ENCODE measurements at places on chromosomes 4 and X.
A peak's percentile ranks its signal among the peaks of the same experiment; 100 is the strongest.

DNA sequence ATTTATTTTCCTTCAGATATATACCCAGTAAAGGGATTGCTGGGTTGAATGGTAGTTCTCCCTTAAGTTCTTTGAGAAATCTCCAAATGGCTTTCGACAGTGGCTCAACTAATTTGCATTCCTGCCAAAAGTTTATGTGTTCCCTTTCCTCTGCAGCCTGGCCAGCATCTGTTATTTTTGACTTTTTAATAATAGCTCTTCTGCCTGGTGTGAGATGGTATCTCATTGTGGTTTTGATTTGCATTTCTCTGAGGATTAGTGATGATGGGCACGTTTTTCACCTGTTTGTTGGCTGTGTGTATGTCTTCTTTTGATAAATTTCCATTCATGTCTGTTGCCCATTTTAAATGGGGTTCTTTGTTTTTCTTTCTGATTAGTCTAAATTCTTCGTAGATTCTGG is 375.2 kb downstream of the UBE2NL start:
- no peak for DNase-seq

DNA sequence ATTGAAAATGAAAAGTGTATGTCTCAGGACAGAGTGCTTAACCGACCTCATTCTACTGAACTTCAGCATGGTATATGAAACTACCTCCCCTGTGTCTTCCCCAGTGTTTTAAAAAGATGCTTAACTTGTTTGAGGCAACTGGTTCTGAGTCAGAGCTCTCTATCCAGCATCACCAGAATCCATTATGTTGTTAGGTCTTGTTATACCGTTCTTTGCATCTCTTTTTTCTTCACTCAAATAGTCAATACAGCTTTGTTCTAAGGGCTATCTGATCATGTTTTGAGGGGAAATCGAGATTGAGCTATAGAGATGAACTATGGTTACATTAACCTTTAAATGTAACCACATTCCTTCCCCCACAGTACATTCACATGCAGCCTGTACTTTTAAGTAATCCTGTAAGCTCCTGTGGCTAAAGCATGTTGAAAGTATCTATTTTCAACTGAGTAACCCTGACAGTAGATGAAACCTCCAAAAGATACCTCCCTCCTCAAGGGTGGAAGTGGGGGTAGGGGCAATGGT is 514.4 kb downstream of the RPA4 start:
- no peak for DNase-seq

DNA sequence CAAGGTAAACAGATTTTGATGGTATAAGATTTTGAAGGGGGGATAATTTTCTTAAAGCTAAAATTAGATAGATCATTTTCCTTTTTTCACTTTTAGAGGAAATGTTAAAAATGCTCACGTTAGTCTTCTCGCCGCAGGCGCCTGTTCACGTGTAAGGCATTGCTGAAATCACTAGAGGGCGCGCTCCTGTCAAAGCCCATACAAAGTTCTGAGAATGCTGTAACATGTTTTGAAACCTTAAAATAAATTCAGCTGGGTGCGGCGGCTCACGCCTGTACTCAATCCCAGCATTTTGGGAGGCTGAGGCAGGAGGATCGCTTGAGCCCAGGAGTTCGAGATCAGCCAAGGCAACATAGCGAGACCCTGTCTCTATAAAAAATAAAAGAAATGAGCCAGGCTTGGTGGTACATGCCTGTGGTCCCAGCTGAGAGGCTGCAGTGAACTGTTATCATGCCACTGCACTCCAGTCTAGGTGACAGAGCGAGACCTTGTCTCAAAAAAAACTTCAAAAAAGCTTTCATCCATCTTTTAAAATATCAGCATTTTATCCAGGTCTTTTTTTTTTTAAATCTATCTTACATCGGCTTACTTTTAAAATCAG is 138.0 kb downstream of the RBMX2 start:
- no peak for DNase-seq

GRCh38 chr4:575281-576141 is 584 bp downstream of the TMEM271 start:
- DNase-seq = peak; percentile 25

DNA sequence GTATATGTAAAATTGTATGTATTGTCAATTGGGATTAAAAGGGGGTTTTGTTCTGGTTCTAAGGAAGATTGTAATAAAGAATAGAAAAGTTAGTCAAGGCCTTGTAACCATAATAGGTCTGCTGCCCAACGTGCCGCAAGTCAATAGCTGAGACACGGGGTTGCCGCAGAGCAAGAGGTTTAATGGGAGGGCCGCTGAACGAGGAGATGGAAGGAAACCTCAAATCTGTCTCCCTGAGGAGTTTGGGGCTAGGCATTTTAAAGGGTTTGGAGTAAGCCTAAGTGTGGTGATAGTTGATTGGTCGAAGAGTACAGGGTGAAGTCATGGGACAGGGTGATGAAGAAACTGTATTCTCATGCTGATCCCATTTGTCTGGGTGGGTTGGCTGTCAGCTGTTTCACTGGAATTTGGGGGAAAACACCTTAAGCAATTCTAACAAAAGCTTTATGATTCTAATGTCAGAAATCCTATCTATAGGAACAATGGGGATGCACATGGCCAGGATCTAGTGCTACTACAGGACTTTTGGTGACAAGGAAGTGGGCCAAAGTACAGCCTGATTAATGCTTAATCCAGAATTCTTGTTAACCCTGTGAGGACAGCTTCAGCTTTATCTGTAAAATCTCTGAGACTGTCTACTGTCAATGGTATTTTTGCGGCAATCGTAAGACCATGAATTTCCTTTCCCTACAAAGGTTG is 86.9 kb downstream of the RELL1 start:
- no peak for DNase-seq

GRCh38 chrX:13750812-13751211 is 16.3 kb downstream of the OFD1 start:
- DNase-seq = no peak

DNA sequence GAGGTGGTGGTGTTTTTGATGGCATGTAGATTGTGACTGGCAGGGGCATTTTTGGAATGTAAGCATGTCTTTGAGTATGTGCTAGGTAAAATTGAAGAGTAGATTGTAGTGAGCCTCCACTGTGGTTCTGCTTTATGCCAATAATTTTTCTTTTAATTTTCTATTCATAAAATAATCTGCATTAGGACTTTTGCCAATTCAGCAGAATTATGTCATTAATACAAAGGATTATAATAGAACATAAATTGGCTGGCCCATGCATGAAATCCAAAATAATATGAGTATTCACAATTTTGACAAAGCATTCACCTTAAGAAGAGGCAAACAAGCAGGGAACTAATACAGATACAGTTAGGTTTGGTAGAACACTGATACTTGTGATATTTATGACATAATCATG is 14.9 kb upstream of the TMPRSS11E start:
- DNase-seq = no peak
